ENCODE measurements at places on chromosomes 6 and 20.

GRCh38 chr20:45034436-45034835, 66.5 kb downstream of the KCNS1 start:
- no peak for DNase-seq

GRCh38 chr6:94733066-94733465, 844.3 kb upstream of the MANEA start:
- DNase-seq: no peak

GRCh38 chr6:55265409-55266114, 61.7 kb upstream of the GFRAL start:
- DNase-seq: no peak

DNA sequence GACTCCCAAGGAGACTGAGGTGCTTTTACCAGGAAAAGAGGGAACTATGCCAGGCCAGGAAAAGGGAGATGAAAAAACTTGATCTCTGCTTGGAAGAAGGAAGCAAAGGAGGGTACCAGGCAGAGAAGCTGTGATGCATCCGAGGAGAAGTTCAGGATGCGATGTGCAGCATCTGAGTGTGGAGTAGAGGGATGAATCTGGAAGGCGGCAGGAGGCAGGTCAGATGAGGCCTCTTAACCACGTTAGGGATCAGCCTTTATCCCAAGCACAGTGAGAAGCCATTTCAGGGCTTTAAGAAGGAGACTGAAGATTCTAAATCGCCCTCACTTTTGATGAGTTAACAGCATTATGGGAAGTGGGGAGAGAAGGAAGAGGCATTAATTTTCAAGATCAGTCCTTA, 44.9 kb upstream of the EYA2 start:
- no peak for DNase-seq

- no peak for DNase-seq
Observed at GRCh38 chr6:159790956-159791598, 810 bp downstream of the MRPL18 start.

- no peak for DNase-seq
Observed at GRCh38 chr20:62658593-62659178, 16.4 kb downstream of the SLCO4A1 start.

DNA sequence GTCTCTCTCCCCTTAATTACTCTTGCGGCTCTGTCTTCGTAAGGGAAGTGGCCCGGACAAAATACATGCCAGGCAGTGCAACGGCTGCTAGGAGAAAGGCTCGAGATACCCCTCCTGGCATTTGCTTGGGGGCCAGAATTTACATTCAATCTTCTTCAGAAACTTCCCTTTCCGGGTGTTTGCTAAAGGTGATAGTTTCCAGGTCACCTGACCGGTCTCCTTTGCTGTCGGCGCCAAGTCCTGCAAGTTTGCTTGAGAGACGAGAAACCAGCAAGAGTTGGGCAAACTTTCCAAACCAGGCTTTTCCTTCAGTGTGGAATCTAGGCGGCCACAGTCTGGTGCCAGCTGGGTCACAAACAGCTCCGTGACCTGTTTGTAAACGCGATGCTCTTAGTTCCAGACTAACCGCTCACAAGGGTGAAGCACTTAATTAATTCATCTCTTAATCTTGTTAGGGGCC, 563 bp upstream of the SRSF3 start:
- DNase-seq: no peak

DNA sequence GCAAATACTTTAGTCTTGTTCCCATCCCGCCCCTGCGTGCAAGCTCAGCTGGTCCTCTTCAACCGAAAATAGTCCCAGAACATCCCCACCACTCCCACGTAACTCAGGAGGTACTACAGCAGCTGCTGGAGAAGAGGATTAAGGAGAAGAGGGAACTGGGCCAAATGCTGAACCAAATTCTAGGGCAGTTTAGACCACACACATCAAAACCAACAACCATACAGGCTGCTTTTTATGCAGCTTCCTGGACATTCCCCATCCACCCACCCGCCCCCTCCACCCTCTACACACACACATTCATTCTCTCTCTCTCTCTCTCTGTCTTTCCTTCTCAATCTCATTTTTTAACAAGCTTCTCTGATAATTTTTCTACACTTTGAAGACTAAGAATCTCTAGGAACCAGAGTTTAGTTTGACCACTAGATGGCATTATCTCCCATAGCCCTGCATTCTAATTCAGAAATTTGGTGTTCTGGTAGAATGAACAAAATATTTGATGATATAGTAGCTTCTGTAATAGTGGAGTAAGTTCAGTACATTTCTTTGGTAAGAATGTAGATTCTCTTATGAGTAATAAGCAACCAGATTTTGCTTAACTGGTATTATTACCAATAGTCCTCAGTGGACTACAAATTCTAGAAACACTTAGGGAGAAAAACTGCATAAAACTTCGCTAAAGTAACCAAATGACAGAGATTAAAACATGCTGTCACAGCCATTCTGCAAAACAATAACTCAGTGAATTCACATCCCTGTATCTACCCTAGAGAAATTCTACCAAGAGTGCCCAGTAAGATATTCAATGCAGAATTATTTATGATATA, 52.1 kb upstream of the BEND6 start:
- DNase-seq: peak; percentile 32

GRCh38 chr6:130749402-130749801, 77.8 kb upstream of the SMLR1 start:
- DNase-seq: no peak

DNA sequence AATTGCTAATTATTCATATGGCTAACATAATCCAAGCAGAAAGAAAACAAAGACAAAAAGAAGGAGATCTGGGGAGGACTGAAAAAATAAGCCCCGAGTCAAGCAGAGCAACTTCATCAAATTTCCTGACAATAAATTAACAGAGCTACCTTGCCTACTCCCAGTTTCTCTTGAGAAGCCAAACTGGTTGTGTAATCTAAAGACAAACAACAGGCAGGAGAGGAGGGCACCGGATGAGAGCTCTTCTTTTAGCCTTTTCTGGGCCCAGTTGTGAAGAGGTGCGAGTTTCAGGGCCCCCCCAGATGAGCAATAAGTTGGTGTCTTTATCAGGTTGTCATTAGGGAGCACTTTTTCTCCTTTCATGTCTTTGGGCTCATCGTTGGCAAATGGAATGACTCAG, 197.1 kb upstream of the PCSK2 start:
- DNase-seq: no peak

- DNase-seq: no peak
Observed at GRCh38 chr6:107712665-107713551, 111.2 kb downstream of the SCML4 start.

DNA sequence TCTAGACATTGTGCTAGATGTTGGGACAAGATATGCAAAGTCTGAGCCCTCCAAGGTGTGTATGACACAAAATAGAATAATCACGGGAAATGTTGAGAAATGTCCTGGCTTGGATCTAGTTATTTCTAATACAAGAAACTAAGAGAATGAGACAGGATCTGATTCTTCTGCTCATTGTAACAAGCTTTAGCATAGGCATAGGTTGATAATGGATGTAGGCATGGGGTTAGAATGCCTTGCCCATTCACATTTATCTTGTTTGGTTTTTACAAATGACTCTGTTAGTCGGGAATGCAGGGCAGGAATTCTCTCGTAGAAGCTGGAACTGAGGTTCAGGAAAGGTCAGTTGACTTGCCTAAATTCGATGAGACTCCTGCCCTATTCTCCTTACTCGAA, 1.5 kb upstream of the SLC26A8 start:
- DNase-seq: no peak

- no peak for DNase-seq
Observed at GRCh38 chr6:37204014-37204751, 34.2 kb downstream of the PIM1 start.

- no peak for DNase-seq
Observed at GRCh38 chr6:73854998-73855718, 159.2 kb downstream of the CD109 start.

- no peak for DNase-seq
Observed at GRCh38 chr20:22916021-22916842, 118.9 kb upstream of the SSTR4 start.

DNA sequence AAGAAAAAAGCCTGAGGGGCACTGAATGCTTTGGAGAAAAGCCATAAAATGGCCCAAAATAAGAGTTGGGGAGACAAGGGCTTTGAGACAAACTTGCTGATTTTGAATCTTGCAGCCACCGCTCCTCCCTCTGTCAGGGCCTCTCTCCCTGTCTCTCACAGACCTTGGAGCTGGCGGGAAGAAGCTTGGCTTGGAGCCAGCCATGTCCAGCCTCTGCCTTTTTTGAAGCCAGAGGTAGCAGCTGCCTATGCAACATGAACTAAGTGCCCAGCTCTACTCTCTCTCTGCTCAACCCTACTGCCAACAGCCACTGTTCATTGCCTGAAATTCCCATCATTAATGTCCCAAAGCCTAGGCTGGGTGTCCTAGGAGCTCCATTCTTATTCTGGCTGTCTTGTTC, 63.7 kb upstream of the CTNNBL1 start:
- no peak for DNase-seq

DNA sequence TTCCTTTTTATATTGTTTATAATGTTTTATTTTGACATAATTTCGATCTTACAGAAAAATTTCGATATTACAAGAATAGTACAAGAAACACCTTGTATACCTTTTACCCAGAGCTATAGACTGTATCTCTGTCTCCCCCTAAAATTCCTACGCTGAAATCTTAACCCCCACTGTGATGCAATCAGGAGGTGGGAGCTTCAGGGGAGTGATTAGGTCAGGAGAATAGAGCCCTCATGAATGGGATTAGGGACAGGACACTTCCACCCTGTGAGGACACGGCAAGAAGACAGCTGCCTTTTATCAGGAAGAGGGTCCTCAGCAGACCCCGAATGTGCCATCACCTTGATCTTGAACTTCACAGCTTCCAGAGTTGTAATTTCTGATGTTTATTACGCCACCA, 148.7 kb upstream of the C6orf118 start:
- no peak for DNase-seq

DNA sequence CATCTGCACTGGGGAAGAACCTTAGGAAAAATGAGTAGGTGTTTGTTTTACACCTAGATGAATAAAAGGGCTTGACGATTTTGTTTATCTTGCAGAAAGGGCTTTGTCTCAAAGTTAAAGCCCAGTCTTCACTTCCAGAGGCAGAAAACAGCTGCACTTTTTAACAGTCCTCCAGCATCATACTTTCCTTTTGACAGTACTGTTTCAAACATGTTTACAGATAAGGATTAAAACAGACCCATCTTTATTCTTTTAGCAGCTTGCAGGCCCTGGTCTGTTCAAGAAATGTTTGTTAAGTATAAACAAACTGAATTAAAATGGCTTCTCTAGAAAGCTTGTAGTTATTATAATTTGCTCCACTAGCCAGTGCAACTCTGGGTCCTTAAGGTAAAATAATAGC, 374.2 kb downstream of the EPHA7 start:
- no peak for DNase-seq

DNA sequence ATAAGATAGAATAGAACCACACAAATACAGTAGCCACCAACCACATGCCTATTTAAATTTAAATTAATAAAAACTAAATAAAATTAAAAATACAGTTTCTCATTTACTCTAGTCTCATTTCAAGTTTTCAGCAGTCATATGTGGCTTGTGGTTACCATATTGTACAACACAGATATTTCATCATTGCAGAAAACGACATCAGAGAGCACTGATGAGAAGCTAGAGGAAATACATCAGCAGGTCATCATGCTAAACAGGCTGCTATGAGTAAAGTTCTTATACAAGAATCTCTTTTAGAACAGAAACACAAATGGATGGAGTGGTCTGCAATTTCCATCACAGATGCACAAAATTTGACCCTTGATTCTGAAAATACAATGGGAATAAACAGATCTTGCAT, 36.6 kb downstream of the TBC1D32 start:
- DNase-seq: no peak

DNA sequence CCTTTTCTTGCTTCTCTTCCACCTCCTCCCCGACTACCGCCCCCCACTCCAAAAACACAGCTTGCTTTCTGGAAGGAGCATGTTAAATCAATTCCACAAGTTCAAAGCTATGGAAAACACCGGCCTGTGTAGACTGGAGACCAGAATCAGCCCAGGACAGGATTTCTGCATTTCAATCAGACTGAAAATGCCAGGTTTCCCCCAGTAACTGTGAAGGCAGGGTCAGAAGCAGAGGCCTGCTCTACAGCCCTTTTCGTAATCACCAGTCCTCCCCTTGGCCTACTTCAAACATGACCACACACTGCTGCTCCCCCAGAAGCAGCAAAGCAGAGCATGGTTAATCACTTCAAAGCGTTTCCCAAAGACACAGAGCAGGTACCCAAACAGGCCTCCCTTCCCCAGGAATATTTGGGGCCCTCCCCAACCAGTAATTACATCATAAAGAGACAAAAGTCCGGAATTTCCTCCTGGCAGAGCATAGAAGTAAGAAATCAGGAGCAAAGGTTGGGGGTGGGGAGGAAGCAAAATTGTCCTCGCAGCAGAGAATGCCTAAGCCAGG, 38.4 kb downstream of the ZMYND8 start:
- DNase-seq: no peak

DNA sequence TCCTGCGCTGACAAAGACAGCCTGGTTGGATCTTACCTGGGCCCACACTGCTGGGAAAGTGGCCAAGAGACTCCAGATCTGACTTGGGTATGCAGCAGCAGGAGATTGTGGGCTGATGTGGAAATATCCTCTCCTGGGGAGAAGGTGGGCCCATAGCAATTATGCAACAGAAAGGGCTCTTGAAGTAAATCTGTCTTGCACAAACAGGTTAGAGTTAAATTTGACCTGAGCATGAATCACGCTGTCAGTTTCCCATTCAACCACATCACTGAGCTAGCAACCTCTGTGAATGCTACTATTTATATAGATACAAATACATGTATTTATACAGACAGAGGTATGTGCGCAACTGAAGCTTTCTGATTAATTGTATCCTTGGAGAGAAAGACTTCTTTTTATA, 28.3 kb upstream of the PDYN start:
- DNase-seq: no peak

DNA sequence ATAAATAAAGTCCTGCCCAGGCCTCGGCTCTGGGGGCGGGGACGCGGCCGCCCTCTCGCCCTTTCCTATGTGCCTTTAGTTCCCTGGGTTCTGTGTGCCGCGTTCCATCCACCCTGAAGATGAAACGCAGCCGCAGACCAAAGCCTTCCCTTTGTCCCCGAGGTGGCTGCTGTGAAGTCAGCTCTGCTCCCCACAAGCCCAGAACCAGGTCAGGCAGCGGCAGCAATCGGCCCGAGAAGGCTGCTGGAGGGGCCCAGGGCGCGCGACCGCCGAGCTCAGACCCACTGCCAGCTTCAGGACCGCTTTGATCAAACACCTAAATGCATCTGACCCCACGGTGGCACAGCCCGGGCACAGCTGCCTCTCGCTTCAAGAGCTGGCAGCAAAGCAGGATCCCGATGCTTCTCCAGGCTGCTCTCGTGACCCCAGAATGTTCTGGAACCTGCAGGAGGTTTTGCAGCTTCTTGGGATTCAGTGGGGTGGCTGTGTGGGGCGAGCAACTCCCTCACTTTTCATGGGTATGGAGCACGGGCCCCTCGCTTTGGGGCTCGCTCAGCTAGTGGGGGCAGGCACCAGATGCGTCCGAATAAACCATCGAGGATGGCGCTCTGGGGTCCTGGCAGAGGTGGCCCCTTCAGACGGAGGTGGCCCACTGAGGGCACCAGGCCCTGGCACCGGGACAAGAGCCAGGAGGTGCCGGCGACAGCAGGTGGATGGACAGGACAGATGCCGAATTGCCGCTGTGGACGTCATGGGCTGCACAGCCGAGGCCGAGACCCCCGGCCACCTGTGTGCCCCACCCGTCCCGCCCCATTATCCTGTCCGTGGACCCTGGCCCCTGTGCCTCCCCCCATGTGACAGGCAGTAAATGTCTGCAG, 13.0 kb downstream of the CHRNA4 start:
- no peak for DNase-seq

GRCh38 chr6:108526739-108527174, 34.0 kb upstream of the FOXO3 start:
- peak; percentile 9 for DNase-seq

- DNase-seq: peak; percentile 14
Observed at GRCh38 chr6:105136431-105137350, 43.1 kb downstream of the POPDC3 start.

GRCh38 chr6:4950076-4950475, 53.8 kb downstream of the RPP40 start:
- no peak for DNase-seq

Measured in GM18507 (cell line).